ENCODE measurements at places on chromosomes 6 and 20.

GRCh38 chr20:57513199-57513598 is 11.7 kb downstream of the CTCFL start:
- no peak for DNase-seq

DNA sequence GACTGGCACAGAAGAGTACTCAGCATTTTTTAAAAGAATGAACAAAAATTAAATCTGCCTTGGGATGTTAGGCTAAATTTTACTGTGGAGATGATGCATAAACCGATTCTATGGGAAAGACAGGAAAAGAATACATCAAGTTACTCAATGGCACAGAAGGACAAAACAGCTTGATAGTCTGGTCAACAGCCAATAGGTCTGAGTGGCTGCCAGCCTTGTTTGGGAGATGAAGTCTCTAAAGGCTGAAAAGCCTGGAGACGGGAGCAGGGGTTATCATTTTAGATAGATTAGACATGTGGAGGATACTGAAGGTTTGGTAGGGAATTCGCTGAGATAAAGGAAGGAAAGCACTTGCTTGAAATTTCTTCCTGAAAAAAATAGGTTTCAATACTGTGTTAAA is 56.3 kb upstream of the LAMA2 start:
- DNase-seq = no peak

DNA sequence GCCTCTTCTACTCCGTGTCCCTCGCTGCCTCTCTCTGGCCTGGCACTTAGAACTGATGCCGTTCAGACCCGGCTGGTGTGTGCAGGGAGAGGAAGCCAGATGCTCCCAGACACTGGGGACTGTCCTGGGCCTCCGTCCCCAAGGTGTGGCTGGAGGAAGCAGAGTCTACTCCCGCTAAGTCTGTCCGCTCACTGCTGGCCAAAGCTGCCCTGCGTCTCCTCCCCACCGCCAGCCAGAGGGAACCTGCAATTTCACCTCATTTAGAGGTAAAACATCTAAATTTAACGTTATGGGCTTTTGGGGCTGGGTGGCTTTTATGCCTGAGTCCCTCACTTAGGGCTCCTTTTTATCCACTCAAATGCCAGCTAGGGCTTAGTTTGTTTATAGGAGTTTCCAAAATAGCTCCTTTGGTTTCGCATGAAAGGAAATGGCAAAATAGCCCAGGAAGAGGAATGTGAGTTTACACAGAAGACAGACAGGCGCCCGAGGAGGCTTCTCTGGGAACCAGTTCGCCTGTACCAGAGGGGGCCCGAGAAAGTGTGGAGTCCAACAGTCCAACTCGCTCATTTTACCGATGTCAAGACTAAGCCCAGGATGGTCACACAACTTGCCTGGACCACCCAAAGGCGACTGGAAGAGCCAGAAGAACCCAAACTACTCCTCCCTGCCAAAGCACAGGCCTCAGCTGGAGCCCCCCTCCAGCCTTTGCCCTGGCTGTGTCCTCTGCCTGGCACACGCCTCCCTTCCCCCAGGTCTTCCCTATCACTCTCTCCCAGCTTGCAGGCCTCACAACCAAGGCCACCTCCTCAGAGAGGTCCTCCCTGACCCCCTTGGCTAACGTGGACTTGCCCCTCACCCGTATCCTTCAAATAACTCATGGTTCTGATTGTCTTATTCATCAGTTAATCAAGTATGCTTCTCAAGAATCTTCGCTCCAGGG is 54.5 kb downstream of the RIPOR3 start:
- no peak for DNase-seq

DNA sequence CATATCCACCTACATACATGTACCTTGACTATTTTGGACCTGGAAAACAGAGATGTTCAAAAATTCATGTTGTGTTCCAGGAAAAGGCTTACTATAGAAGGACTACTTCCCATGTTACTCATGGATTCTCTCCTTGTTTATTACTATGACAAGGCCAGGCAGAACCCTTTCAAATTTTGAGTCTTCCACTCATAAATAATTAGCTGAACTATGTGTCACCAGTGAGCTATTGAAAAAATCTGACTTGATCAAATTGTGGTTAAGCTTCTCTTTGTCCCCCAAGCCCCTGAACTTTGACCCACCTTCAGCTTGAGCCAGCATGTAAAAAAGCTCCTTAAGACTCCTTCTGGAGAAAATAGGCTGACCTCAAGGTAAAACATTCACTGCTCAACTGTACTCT is 1142.8 kb upstream of the EYS start:
- no peak for DNase-seq

GRCh38 chr6:6659600-6660327 is 71.2 kb downstream of the LY86 start:
- no peak for DNase-seq

DNA sequence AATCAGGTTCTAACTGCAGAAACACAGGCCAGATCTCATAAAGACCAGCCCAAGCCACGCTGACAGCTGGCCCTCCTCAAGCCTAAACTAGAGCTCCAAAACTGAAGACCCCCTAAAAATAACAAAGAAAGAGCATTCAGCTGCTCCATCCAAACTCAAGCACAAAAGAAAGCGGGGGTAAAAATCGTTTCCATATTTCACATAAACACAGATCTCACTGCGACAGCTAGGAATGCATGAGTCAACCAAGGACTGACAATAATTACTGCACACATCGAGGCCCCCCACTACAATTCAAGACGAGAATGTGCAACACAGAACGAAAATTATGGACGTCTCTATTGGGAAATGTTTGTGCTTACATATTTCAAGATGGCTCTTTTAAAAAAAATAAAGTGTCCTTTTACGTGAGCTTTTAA is 31.1 kb downstream of the CNKSR3 start:
- DNase-seq = no peak

DNA sequence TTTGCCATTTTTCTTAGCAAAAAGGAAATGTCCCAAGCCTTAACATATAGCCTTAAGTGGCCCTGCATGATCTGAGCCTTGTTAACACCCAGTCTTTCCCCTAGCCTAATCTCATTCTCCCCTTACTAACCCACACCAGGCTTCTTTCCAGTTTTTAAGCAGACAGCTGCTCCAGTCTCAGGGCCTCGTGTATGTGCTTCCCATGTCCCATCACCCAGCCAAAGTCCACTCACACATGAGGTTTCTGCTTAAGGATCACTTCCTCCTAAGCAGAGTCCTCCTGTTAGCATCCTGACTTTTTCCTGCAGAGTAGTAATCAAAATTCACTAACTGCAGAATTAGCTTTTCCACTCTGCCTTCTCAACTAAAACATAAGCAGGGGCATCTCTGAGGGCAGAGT is 96.1 kb downstream of the SMLR1 start:
- DNase-seq = no peak

- DNase-seq = no peak
These were observed 77.9 kb upstream of the TULP1 start for GRCh38 chr6:35590622-35591066.

DNA sequence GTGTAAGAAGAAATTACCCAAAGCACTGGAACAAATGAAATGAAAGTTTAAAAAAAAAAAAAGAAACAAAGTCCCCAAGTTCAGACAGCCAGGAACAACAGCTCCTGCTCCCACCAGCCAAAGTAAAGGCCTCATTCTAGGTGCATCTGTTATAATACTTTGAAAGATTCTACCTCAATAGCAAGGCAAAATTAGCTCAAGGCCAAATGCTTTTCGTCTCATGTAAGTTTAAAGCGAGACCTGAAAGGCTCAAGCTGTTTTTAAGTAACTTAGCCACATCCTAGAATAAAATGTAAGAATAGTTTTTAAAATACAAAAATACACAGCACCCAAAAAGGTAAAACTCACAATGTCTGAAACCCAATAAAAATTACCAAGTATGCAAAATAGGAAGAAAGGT is 64.7 kb downstream of the TASP1 start:
- no peak for DNase-seq

- no peak for DNase-seq
These were observed 190.2 kb downstream of the TSHZ2 start for GRCh38 chr20:53162251-53162835.

DNA sequence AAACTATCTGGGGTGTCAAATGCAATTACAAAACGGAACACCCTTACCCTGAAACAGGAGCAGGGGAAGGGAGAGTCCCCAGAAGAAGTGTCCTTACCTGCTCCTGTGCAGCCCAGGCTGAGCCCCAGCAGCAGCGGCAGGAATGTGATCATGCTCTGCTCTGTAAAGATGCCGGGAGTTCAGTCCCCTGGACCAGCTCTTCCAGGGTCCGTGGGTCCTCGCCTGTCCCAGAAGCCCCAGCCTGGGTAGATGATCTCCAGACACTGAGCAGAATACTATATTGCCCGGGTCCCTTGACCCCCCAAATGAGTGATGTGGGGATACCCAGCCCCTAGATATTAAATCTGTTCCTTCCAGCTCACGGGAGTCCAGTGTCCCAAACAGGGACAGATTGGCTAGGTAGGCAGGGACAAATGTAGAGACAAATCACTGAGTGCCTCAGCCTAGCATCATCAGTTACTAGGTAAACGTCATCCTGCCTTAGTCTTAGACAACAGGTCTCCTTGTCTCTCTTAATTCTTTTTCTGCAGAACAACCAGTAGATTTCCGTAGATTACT is at the start of gene HLA-DMB:
Gene HLA-DMB (minus strand): TSS at position 373 of the 558 bp plus-strand sequence. CDS start 221 bp downstream, at position 152.
- no peak for DNase-seq

GRCh38 chr6:148112851-148113319 is 229.8 kb upstream of the SASH1 start:
- no peak for DNase-seq

DNA sequence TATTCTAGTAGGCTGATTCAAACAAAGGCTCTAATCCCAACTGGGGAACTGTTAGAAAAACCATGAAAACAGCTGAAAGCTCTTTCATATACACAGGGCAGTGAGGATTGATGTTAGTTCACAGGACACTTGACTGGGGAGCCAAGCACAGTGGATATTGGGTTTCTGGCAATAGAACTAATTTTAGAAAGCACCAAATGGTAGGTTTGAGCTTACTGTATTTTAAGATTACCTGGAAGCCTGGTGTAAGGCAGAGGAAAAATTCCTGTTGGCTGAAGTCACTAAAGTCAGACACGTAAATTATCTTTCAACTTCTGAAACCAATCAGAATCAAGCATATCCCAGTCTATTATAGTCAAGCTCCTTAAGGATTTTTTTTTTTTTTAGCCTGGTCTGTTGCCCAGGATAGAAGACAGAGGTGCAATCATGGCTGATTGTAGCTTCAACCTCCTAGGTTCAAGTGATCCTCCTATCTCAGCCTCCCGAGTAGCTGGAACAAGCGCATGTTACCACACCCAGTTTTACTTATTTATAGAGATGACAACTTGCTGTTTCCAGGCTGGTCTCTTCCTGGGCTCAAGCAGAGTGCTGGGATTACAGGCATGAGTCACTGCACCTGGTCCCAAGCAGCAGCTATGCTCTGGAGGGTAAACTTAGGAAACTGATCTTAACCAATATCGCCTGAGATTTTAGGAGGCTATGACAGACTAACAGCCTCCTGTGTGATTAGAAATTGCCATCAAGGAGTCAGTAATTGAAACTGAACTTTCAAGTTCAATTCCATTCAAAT is 32.5 kb upstream of the SYNCRIP start:
- no peak for DNase-seq

DNA sequence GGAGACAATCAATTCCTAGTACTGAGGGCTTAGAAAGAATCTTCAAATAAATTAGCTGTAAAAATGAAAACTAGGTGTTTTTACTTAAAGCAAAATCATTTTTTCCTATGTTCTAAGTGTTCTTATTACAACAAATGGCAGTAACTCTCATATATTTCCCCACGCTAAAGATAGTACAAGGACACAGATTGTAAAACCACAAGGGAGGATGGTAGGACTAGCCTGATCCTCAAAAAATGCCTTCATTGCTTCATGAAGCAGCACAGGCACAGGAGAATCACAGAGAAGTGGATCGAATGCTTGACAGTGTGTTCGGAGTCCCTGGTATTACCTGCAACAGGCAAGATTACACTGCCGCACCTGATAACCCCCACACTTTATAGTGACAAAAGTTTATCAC is 58.5 kb downstream of the SAMD3 start:
- no peak for DNase-seq

GRCh38 chr20:23152308-23152892 is 66.3 kb upstream of the CD93 start:
- no peak for DNase-seq

- no peak for DNase-seq
These were observed 78.6 kb upstream of the PLN start for GRCh38 chr6:118469468-118469867.

DNA sequence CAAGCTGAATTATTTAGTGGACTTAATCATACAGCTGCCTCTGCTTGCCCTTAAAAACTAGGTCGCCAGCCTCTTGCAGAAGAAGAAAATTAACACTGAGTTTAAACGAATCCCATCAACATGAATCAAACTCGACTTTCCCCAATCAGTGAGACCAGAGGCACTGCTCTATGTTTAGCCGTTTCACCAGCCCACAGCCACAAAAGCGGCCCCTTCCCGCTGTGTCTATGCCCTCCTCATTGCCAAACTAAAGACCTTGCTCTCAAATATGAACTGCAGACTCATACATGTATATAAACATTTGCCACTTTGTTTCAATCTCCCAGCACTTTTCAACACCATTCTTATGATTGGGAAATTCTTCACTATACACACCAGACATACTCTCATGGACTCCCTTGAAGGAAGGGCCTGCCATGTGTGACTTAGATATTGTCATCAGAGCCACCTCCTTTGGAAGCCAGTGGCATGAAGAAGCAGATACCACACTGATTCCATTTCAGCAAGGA is 105.8 kb upstream of the ADGRF1 start:
- no peak for DNase-seq

DNA sequence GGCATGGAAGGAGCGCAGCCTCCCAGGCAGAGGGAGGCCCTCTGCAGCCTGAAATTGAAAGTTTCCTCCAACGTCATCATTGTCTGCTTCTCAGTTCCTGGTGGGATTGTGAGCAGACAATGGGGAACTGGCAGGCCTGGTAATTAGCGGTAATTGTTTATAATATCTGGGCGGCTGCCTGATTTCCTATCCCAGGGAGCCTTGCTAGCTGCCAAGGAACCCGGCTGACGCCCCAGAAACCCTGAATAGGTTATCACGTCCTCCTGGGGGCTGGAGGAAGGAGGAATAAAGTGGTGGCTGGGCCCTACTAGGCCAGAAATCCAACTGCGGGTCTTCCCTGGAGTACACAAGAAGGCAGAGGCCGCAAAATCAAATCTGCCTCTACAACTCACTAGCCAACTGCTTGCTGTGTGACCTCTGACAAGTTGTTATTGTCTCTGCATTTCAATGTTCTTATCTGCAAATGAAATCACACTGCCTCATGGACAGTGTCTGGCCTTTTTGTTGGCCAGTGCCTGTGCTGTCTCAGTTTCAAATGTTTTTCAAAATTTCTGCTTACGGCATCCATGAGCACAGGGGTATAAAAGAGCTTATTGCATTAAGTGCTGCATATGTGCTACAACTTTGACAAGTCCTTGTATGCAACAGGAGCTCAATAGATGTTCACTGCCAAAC is 16.9 kb downstream of the KCNK15 start:
- DNase-seq = no peak

- DNase-seq = no peak
These were observed 492.9 kb downstream of the PHF3 start for GRCh38 chr6:64128301-64129024.

DNA sequence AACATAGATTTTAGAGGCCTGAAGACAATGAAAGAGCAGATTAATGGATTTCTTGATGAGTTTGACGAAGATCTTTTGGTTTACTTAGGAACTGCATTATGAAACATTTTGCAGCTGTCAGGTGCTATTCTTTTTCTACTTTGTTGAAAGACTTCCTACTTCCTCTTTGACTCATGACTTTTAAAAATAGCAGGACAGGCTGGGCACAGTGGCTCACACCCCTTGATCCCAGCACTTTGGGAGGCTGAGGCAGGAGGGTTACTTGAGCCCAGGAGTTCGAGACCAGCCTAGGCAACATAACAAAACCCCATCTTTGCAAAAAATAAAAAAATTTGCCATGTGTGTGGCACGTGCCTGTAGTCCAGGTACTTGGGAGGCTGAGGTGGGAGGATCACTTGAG is 52.0 kb downstream of the ITCH start:
- no peak for DNase-seq

- DNase-seq = no peak
These were observed 244.6 kb downstream of the GRM1 start for GRCh38 chr6:146273490-146273889.

Measured in esophagus squamous epithelium (tissue), 5 donors.